ENCODE measurements at places on chromosomes 1 and 21.

GRCh38 chr1:228373681-228374571, 32.7 kb downstream of the TRIM11 start:
- no peak for DNase-seq

GRCh38 chr1:21665711-21666575, 3.2 kb downstream of the RAP1GAP start:
- DNase-seq: no peak

DNA sequence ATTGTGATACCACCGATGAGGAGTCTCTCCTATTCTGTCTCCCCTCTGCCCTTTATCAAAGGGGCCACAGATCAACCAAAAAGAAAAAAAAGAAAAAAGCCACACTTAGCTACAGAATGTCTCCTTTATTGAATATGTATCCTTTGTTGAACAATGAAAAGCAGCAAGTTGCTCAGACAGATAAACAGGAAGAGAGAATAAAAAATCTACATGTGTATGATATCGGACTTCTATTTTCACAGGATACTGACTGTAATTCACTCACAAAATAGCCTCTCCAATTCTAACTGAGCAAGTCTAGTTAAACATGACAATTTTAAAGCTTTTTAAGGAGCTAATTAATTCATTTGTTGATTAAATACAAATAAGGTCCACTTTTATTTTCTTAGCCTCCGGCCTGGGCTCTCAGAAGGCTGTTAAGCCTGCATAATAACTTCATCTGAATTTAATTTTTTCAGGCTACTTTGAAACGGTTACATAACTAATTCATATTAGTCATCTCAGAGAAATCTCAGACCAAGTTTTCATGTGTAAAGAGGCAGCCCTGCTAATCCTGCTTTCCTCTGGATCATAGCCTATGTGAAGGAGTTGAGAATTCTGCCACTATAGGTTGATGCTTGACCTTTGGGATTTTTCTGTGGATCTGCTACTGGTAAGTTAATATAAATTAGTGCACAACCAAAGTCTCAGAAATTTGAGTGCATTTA, 304.1 kb upstream of the NR5A2 start:
- peak; percentile 37 for DNase-seq

DNA sequence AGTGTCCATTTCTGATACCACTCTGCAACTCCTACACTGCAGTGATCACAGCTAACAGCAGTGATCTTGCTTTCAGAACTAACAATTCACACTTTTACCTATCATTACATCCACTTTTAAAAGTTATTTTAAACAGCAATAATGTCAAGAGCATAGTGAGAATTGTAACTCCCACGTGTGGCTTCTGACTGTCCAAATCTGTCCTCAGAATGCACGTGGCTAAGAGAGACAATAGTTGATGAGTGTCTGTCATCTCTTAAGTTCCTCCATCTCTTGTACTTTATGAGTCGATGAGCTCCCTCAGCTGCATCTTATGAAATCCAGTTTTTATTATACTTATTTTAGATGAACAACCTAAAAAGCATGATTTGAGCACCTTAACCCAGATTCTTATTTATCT, 16.5 kb upstream of the CFHR5 start:
- no peak for DNase-seq

- DNase-seq: no peak
Observed at GRCh38 chr1:158107916-158108315, 72.8 kb upstream of the CD1D start.

GRCh38 chr1:221241592-221241991, 362.3 kb downstream of the HLX start:
- no peak for DNase-seq

DNA sequence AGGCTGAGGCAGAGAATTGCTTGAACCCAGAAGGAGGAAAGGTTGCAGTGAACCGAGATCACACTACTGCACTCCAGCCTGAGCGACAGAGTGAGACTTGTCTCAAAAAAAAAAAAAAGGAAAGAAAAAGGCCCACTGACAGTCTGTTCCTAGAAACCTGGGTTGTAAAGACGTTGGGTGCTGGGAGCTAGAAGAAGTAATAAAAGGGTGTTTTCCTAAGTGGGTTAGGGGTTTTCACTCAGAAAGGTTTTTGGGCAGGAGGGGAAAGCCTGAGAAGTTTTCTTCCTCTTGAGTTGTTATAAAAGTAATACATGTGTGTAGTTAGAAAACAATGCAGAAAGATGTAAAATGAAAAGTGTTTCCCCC, 25.4 kb downstream of the CELA3A start:
- DNase-seq: no peak

DNA sequence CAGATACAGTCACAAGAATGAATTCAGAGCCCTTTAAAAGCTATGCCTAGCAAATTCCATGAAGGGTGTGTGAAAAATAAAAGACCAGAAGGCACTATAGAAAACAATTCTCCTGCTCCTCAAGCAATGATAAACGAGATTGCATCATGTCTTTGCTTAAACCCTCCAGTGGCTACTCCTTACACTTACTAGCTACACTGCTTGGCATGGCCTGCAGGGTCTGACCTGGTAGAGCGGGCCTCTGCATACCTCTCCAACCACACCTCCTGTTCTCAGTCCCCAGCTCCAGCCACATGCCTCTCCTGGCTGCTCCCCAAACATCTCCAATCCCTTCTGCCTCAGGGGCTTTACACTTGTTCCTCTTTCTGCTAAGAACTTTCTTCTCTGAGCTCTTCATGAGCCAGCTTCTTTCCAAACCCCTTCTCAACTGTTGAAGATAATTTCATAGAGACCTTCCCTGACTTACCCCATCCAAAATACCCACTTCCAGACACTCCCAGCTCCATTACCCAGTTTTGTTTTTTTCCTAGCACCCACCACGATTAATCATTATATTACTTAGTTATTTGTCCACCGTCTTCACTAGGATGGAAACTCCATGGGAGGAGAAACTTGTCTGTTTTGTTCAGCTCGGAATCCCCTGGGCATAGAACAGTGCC, 11.2 kb upstream of the CREG1 start:
- no peak for DNase-seq
